ENCODE measurements at places on chromosomes 4 and X.

- no peak for DNase-seq
These were observed 1597.1 kb downstream of the ADGRL3 start for GRCh38 chr4:62797221-62797620.

DNA sequence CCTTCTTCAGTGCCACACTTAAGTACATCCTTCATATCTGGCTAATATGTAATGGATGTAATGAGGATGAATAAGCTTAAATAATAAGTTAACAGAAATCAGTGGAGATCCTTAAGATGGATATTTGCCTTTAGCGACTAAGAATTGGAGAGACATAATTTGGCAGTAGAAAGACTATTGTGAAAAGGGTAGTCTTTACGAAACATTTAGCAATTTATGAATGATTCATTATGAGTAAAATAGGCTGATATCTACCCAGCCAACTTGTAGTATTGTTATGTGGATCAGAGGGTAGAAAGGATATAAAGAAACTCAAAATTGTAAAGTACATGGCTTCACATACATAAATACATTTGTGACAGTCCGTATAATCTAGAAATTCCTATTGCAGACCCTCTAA is 2371.8 kb downstream of the PCDH7 start:
- no peak for DNase-seq

DNA sequence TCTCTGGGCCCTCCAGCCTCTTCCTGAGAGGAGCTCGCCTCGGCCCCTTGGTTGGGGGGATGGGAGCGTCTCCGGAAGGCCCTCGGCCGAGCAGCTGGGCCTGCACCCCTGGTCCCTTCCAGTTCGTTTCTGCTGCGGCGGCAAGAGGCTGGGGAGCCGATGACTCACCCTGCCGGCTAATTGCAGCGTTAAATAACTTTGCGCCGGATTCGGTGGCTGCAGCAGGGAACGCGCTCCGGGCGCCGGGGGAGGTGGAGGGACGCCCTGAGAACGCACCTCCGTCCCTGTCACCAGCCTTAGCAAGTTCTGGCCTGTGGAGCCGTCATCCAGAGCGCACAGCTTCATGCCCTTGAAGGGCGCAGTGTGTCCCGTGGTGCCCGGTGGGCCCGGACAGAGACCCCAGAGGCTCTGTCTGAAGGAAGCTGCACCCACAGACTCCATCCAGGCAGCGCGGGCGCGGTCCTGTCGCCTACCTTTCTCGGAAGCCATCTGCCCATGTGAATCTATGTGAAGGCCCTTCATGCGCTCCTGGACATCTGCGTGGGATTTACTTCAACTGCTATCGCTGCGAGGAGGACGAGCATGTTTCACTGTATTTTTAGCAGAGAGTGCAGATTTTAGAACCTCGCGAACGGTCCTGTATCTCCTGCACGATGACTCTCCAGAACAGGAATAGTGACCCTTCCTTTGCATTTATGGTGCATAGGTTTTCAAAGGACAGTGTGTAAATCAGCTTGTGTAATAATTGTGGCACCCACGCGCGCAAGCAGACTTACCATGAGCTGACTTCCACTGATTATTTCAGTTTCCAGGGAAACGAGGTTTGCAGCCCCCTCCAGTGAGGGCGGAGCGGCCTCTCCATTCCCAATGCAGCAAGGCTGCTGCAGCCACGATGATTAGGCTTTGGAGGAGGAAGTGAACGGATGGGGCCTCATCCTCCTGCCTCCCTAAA is 1.7 kb upstream of the TMEM271 start:
- no peak for DNase-seq

GRCh38 chrX:69158166-69158980 is 6.9 kb downstream of the PJA1 start:
- DNase-seq, result peak; percentile 73

- DNase-seq, result peak; percentile 50
These were observed 12.8 kb downstream of the TBC1D9 start for GRCh38 chr4:140743194-140743931.

GRCh38 chr4:87853108-87853507 is 20.3 kb downstream of the MEPE start:
- DNase-seq, result peak; percentile 68

DNA sequence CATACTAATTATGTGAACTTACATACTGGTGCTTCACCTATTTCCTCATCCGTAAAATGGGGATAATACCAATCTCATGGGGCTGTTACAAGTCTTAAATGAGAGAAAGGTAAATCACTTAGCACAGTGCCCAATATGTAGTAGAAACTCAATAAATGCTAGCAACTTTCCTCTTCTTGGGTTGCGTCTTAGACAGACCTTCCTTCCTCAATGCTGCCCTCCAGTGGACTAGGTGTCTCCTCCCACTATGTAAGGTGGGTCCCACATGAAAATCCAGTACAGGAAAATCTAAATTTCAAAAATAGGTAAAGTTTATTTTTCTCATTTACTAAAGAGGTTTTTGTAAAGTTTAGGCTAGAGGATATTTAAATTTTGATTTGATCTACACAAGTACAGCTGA is 20.6 kb downstream of the ZDHHC9 start:
- DNase-seq, result peak; percentile 26

DNA sequence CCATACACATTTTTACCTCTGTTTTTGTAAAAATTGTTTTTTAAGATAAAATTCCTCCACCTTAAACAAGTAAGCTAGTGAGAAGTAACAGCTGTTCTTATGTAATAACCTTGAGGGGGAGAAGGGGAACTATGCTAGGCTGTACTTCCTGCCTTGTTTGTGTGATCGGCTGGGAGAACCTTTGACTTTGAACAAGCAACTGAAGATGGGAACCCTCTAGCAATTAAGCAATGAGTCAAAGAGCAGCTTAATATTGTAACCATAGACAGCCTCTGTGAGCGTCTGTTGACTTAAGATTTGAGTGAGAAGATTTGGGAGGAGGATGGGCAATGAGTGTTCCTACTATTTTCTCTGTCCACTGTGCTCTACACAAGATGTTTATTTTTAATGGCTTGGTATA is 135.1 kb downstream of the SCLT1 start:
- no peak for DNase-seq

DNA sequence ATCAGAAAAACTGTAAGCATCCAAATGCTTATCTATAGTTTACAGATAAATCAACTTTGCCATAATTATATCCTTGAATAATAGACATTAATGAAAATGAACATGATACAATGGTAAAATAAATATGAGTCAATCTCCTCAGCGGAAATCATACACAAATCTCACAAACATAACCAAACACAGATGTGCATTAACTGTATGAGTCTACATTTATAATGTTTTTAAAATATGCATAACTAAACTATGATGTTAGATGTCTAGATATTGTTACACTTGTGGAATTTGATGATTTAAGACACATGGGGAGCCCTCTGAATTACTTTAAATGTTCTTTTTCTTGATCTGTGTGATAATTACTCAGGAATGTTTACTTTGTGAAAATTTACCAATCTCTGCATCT is 951.2 kb downstream of the TECRL start:
- DNase-seq, result no peak

GRCh38 chr4:8552024-8552423 is 28.2 kb upstream of the GPR78 start:
- DNase-seq, result peak; percentile 77

DNA sequence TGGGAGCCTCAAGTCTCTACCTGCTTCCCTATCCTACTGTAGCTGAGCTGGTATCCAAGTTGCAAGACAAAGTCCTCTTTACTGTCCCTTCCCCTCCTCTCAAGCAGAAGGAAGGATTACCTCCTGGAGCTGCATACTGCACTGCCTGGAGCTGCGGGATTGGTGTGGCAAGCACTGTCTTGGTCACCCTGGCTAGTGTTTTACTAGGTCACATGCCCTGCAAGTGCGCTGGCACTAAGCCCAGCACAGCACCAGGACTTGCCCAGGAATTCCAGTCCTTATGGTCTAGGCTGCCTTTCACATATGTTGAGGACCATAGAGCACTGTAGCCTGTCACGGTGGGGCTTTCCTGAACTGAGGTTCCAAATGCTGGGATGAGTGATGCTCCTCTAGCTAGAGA is 227.3 kb upstream of the ZC4H2 start:
- no peak for DNase-seq

- DNase-seq, result no peak
These were observed 85.6 kb downstream of the ZNF330 start for GRCh38 chr4:141306331-141306730.

GRCh38 chrX:41705042-41705441 is 16.3 kb downstream of the GPR34 start:
- DNase-seq, result no peak

DNA sequence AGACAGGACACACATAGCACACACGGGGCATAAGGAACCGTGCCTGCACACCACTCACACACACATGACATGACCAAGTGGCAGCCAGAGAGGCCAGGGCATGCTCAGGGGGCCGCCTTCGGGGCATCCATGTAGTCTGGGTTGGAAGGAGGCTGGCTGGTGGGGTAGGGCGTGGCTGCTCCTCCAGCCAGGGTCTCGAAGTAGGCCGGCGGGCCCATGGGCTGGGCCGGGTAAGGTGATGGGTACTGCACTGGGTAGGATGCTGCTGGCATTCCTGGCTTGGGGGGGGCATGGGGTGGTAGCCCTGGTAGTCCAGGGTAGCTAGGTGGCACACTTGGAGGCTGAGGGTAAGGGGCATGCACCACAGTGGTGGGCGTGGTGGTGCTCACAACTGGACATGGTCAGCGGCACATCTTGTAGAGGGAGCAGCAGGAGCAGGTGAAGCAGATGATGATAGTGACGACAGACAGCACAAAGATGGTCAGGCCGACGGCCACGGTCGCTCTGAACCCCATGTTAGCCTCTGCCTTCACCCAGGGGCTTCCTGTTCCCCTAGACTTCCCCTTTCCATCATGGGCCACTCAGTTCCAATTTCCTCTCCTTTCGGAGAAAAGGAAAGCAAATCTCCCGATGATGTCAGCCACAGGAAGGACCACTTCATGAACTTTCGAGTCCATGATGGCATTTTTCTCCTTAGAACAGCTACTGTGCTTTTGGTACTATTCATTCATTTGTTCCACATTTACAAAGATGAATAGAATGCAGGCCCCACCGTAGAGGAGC is 10.9 kb upstream of the DDX3X start:
- peak; percentile 2 for DNase-seq

DNA sequence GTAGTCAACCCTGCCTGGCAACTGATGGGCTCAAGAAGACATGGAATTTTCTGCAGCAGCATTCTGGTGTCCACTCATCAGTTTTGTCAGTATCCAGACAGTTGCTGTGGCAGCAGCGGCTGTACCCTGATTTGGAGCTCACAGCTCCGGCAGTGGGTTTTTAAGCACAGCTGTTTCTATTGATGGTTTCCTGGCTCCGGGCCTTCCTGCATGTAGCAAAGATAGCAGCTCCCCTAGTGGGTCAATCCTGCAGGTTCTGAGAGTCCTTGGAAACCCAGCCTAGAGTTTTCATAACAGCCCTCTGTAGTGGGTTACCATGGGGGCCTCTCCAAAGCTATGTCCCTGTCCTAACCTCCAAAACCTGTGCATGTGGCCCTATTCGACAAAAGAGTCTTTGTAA is 84.0 kb upstream of the ATP6AP2 start:
- DNase-seq, result peak; percentile 43

GRCh38 chrX:33892670-33893069 is 239.4 kb downstream of the FAM47A start:
- DNase-seq, result no peak

GRCh38 chrX:111728096-111728495 is 47.1 kb downstream of the ALG13 start:
- DNase-seq, result peak; percentile 40

DNA sequence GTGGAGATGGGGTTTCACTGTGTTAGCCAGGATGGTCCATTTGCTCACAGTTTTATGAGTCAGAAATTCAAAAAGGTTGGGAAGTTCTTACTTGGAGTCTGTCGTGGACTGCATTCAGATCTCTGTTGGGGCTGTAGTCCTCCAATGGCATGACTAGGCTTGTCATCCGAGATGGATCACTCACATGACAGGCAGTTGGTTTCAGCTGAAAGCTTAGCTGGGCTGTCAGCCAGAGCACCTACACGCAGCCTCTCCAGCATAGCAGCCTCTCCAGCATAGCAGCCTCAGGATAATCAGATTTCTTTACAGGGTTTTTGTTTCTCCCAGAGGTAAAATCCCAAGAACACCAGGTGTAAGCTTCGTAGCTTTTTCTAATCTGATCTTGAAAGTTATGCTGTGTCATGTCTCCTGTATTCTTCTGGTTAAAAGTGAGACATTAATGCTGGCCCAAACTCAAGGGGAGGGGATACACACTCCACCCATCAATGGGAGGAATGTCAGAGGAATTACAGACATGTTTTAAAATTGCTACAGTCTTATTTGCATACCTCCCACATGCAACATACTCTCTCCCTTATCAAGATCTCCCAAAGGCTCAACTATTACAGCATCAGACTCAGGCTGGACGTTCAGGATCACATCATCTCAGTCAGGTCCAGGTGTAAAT is 31.6 kb upstream of the SOD3 start:
- DNase-seq, result peak; percentile 55

- DNase-seq, result no peak
These were observed 109.6 kb downstream of the IL15 start for GRCh38 chr4:141746026-141746425.

DNA sequence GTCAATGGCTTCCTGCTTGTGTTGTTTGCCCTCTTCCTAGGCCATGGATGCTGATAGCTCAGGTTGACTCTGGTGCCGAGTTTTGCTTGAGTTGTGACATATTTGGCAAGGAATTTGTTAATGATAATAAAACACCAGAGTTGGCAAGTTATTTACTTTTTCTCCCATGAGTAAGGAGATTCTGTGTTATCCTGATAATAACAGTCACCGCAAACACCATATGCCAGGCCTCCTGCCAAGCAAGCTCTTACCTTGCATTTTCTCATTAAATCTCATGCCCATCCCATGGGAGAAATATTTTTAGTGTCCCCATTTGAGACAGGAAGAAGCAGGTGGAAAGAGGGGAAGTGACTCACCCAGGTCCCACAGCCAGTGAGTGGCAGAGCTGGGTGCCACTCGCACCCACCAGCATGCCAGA is 67.4 kb upstream of the CLCN4 start:
- DNase-seq, result no peak

DNA sequence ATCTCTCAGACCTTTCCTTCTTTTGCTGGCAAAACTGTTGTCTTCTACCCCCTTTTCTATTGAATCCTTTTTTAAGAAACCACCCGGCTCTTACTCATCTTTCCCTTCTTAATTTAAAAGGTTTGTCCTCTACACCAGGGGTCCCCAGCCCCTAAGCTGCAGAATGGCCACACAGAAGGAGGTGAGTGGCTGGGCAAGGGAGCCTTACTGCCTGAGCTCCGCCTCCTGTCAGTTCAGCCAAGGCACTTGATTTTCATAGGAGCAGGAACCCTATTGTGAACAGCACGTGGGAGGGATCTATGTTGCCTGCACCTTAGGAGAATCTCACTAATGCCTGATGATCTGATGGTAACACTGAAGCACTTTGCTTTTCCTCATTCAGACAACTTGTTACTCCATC is 726.3 kb upstream of the INTU start:
- DNase-seq, result no peak

- no peak for DNase-seq
These were observed 287.9 kb downstream of the DACH2 start for GRCh38 chrX:86436116-86436515.

GRCh38 chrX:106999002-106999975 is 723 bp downstream of the MORC4 start:
- DNase-seq, result peak; percentile 70

DNA sequence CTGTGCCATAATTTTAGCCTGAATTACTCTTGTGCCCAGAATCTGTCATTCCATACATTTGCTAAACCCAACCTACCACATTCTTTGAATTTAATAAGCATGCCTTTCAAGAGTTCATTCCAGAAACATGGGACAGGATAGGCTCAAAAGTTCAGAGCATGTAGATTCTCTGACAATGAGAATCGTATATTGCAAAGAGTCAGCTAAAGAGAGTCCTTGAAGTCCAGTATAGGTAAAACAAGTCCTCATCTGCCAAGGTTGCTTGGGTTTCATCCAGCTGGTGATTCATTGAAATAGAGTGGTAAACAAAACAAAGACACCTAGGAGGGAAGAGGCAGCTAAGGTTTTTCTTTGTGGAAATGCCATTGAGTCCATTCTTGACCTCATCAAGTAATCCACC is 249.3 kb upstream of the DIPK2B start:
- peak; percentile 20 for DNase-seq
